ENCODE measurements at places on chromosomes 2 and 18. TPM values are rescaled to one million over a fixed set of nuclear protein-coding genes. Genes with fewer than 3 reads are reported as not detected.

Gene ST6GAL2
- 1.7 TPM for total RNA-seq

Gene DIPK1C
- total RNA-seq, result not detected

Gene FAM161A
- 14.3 TPM for total RNA-seq

Gene SCN7A
- total RNA-seq, result 0.18 TPM

Gene C2orf80
- total RNA-seq, result not detected

Gene RGPD4
- total RNA-seq, result 0.05 TPM

Gene HOXD13
- total RNA-seq, result 11.0 TPM

Gene ST8SIA5
- 3.2 TPM for total RNA-seq

Gene SLC9A4
- total RNA-seq, result 0.04 TPM

Gene ANKRD29
- total RNA-seq, result 3.9 TPM

Gene LONRF2
- not detected for total RNA-seq

Gene ANKRD30B
- total RNA-seq, result not detected

Gene LOXHD1
- total RNA-seq, result not detected

Gene NDUFAF7
- 25.2 TPM for total RNA-seq

Gene FAHD2B
- 4.8 TPM for total RNA-seq

Gene PLEKHH2
- 7.1 TPM for total RNA-seq

Gene TUBA3E
- total RNA-seq, result not detected

Gene FASTKD2
- total RNA-seq, result 49.0 TPM

Gene CROCC2
- total RNA-seq, result 0.15 TPM

Gene LINC00305
- not detected for total RNA-seq

Gene ACMSD
- total RNA-seq, result not detected

Gene PAIP2B
- 3.1 TPM for total RNA-seq

Gene INPP1
- 27.2 TPM for total RNA-seq

Gene RPRM
- total RNA-seq, result not detected

Gene TRIB2
- total RNA-seq, result 67.9 TPM

Gene MRPS5
- total RNA-seq, result 63.6 TPM

Gene IL36A
- total RNA-seq, result not detected

Gene ATIC
- 48.2 TPM for total RNA-seq

Gene HAT1
- total RNA-seq, result 117 TPM

Gene BMPR2
- 17.8 TPM for total RNA-seq

Gene ADAM23
- 25.0 TPM for total RNA-seq

Gene LOXL3
- total RNA-seq, result 16.8 TPM

Gene HOXD8
- total RNA-seq, result 8.6 TPM

Gene GKN1
- not detected for total RNA-seq

Gene ARHGEF33
- 0.05 TPM for total RNA-seq

Gene CCDC68
- not detected for total RNA-seq

Gene SATB2
- total RNA-seq, result 14.8 TPM

Gene SKOR2
- total RNA-seq, result not detected

Gene DPP10
- not detected for total RNA-seq
